SJSA1 (cell line): ENCODE measurements at places on chromosomes 16 and 17. TPM values are rescaled to one million over a fixed set of nuclear protein-coding genes. Genes with fewer than 3 reads are reported as not detected.

GRCh38 chr16:68695575-68695974 is 41.5 kb upstream of the CDH1 start:
- no peak for DNase-seq

The KRTAP4-1 gene
- not detected in 2 replicates for total RNA-seq

DNA sequence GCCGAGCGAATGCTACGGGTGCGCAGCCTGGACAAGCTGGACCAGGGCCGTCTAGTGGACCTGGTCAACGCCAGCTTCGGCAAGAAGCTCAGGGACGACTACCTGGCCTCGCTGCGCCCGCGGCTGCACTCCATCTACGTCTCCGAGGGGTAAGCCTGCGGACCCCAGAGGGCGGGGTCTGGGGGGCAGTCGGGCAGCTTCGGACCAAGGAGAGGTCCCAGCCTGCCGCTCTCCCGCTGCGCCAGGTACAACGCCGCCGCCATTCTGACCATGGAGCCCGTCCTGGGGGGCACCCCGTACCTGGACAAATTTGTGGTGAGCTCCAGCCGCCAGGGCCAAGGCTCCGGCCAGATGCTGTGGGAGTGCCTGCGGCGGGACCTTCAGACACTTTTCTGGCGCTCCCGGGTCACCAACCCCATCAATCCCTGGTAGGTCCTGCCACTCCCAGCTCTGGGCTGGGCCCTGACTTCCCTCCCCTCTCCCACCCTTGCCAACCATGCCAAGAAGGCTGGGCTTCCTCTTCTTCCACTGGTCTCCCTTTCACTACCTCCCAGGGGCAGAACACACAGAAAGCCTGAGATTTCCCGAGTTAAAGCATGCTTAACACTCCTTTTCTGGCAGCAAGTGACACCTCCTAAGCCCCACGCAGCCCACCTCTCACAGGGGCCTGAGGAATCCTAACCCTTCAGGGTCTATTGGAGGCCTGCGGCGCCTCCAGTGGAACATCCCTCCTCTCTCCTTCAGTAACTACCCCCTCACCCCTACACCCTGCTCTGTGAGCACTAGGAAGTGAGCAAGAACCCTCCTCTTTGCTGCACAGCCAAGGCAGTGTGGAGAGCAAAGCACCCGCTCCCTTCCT is 3.2 kb downstream of the NAGS start:
- DNase-seq: peak; percentile 54

The MYOCD gene
- total RNA-seq: 3.2 and 4.8 TPM in 2 replicates

The RASD1 gene
- 0.28 and 1.3 TPM in 2 replicates for total RNA-seq

- DNase-seq: no peak
These were observed 45.6 kb downstream of the CHD9NB start for GRCh38 chr16:53007095-53007494.

GRCh38 chr16:51763072-51763661 is 612.1 kb upstream of the SALL1 start:
- DNase-seq: no peak

DNA sequence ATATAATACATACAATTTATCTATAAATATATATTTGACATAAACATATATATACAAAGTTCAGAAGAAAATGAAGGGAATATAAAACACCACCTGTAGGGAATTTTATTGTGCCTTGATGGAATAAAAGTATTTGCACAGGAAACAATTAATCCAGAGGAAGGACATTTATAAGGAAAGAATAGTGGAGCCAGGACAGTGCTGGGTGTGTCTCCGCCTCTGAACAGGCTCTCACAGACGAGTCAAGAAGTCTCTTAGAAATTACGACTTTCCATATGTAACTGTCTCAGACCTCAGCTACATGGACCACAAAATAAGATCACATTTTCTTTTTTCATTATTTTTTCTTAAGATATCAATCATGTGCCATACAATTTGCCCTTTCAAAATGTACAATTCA is 93.9 kb downstream of the TMEM114 start:
- no peak for DNase-seq

The TLCD1 gene
- 1.6 TPM in 1 of 2 replicates, not detected in the other for total RNA-seq

The NDRG4 gene
- total RNA-seq: 6.9 and 9.2 TPM in 2 replicates

- no peak for DNase-seq
These were observed at the start of gene SEBOX for GRCh38 chr17:28364665-28365363. Gene SEBOX (minus strand): TSS chr17:28365199. CDS start chr17:28365151, 48 bp downstream.

DNA sequence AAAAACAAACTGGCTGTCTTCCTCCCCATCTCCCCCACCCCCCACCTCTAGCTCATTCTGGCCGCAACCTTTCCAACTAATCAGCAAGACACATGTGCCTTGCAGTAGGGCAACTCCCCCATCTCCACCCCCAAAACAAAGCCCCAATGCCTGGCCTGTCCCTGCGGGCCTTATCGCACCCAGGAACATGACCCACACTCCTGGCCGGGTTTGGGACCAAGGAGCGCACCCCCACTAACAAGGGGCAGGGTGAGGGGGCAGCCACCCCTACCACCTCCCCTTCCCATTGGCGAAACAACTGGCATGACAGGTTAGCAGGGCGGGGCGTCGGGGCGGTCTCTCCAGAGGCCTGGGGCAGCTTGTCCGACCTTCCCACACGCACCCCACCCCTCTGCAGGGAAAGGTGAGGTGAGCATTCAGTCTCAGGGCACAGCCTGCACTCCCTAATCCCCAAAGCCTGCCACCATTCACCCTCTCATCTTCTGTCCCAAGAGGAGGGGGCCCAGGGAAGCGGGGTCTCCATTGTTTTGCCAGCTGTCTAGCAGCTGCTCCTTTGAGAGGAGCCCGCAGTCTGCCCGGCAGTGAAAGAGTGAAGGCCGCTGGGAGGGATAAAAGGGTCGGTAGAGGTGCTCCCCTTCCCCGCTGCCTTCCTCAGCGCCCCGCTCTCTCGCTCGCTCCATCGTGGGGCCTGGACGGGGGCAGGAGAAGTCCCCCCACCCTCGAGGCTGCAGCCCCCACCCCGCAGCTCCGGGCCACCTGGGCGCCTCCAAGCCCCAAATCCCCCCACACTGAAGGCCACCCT is 765 bp downstream of the MYO18A start:
- DNase-seq: no peak

GRCh38 chr17:70912716-70913485 is 743.6 kb downstream of the KCNJ2 start:
- no peak for DNase-seq

DNA sequence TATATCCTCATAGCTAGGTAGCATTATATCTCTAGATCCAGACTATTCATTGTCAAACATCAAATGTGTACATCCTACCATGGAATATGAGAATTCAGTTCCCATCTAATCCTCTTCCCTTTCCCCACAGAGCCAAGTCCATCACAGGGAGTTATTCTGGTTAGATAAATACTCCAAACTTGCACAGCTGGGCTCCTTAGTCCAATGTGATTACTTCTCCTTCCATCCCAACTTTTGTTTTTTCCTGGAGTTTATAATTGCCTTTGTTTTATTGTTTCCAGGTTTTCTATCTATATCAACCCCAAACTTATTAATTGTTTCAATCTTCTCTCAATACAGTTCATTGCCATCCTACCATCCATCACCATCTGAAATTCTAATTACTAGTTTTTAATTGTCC is 59.9 kb downstream of the MYH11 start:
- DNase-seq: no peak

DNA sequence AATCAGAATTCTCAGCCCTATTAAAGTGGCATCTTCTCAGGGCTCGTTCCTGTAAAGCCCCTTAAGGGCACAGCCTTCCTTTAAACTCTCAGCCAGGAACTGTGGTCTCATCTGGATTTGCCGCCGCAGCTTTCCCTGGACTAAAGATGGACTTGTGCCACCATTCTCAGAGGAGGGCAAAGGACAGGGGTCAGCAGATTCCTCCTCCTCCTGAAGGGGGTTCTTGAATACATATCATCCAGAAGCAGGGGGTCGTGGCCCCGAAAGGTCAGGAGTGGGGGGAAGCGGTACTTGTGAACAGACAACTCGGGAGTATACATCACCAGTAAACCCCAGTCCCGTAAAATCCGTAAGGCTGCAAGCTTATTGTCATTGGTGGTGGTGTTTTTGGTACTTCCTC is 174.8 kb downstream of the RPTOR start:
- DNase-seq: no peak
